AG08396 (cell line): ENCODE measurements at places on chromosomes 7 and 10.

DNA sequence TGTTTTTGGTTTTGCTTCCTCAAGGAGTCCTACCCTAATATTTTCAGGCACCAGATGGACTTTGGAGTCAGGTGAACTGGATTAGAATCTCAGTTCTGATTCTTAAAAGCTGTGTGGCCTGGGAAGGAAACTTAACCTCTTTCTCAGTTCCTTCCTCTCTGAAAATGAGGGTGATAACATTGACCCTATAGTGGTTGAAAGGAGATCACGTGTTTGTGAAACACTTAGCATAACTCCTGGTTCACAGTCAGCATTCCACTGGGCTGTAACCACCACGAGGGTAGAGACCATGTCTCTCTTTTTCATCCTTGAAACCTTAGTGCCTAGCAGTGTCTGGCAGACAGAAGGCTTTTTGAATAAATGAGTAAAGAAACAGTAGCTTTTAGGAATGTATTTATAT lies 16.7 kb downstream of the LSMEM1 start:
- no peak for DNase-seq

GRCh38 chr10:127909716-127910463 lies 3.0 kb downstream of the PTPRE start:
- no peak for DNase-seq

DNA sequence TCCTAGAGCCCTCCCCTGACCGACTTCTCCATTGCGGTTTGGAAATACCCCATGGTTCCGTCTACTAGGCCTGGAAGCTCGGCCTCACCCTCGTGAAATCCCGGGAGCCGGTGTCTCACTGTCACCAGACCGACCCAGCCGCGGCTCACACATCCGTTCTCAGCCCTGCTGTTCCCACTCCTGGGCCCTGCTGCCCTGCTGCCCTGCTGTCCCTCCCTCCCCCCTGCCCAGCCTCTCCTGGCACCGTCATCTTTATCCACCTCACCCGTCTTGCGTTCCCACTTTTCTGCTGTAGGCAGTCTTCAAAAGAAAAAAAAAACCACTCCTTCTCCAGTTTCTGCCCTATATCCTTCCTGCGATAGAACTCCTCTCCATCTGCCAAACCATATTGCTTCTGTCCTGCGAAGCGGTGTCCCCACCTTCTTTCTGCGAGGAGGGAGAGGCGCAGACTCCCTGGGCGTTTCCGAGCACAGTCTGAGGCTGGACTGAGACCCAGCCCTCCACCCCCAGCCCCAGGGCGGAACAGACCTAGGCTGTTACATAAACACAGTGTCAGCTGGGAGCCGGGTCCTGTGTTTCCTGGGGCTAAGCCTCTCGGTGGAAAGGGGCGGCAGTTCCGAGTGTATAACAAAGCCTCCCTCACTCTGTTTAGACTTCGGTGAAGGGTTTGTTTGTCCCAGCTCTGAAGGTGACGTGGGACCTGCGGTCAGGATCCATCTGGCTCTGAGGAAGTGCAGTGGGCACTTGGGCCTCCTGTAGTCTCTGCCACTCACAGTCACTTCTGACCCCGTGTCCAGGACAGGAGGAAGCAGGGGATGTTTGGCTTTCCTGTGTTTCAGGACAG lies 2.8 kb downstream of the AGAP3 start:
- peak; percentile 68 for DNase-seq

GRCh38 chr7:155222061-155222460 lies 75.6 kb upstream of the INSIG1 start:
- no peak for DNase-seq

- DNase-seq = no peak
Measured at GRCh38 chr10:112546474-112546873, 99.5 kb downstream of the VTI1A start.

DNA sequence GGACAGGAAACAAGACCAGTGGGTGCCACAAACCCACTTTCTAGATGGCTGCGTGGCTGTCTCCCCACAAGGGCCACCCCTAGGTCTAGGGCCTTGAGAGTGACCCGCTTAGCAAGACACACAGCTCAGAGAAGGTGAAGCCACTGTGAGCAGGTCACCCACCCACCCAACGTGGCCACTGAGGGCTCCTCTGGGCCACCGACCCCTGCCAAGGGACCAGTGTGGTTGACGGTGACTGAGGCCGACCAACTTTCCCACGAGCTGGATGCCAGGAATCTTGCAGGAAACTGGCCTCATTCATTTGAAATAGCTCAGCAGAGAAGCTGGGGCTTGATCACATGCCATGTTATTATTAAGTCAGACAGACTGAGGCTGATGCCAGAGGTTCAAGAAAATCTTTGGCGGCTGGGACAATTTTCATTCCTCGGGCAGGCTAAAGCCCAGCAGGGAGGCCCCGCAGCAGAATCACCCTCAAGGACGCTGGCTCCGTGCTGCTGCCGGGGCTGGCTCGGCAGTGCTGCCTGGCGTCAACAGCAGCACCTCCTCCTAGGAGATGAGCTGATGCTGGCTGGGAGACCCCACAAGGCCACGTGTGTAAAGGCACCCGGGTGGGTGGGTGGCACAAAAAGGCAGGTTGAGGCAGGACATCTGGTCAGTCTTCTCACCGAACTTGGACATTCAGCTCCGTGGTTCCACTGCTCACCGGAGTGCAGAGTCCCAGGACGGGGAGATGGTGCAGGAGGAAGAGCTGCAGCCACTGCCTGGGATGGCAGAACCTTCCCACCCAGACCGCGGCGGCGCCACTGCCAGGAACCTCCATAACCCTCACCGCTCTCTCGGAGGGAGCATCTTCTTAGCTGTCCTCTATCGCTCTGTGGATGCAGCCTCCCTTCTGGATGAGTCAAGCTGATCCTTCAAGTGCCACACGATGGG lies 57.8 kb downstream of the ZRANB1 start:
- peak; percentile 90 for DNase-seq

DNA sequence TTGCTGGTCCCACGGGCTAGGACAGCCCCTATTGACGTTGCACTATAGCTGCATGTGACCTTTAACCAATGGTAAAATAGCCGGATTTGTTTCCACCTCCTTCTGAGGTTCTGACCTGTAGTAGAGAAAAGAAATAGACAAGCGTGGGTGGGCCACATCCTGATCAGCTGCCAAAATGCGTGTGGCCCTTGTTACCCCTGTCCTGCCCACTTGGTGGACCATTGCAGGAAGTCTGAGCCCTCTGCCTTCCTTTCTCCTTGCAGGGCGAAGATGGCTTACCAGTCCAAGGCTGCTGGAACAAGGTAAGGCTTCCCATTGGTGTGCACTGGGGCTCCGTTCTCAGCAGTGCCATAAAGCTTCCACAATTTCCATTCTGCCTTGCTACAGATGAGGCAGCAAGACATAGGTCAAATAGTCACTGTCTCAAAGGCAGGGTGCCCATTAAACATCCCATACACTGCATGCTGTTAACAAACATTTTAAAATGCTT lies 95.9 kb upstream of the MACROH2A2 start:
- DNase-seq = no peak

- peak; percentile 42 for DNase-seq
Measured at GRCh38 chr7:108181073-108181985, 51.2 kb upstream of the LAMB4 start.

DNA sequence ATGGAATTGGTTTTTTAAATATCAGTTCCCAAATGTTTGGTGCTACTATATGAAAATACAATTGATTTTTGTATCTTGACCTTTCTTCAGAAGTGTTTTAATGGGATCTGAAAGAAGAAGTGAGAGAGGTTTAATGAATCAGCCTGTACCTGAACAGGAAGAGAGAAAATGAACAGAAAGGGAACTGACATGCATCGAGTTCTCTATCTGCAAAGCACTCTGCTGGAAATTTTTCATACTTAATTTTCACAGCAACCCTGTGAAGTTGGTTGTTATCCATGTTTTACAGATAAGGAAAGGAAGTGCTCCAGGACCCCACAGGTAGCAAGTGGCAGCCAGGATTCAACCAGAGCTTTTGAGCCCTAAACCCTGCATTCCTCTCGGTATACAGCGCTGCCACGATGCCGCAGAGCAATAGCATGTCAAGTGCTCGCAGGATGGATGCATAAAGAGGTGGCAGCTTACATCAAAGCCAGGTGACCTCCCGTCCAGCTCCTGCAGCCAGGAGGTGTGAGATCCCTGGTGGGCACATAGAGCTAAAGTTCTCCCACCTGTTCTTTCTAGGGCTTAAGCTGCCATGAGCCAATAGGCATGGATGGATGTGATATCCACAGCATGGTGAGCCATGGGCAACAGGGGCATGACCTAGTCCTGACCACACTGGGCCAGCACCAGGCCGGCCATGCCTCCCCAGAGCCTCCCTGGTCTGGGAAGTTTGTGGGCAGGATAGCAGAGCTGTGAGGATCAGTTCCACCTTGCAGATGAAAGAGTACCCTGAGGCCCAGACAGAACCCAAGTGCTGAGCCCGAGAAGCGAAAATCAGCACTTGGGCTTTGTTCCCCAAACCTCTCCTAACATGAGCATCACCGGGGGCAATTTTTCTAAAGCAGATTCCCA lies 57.2 kb downstream of the CALML3 start:
- no peak for DNase-seq

DNA sequence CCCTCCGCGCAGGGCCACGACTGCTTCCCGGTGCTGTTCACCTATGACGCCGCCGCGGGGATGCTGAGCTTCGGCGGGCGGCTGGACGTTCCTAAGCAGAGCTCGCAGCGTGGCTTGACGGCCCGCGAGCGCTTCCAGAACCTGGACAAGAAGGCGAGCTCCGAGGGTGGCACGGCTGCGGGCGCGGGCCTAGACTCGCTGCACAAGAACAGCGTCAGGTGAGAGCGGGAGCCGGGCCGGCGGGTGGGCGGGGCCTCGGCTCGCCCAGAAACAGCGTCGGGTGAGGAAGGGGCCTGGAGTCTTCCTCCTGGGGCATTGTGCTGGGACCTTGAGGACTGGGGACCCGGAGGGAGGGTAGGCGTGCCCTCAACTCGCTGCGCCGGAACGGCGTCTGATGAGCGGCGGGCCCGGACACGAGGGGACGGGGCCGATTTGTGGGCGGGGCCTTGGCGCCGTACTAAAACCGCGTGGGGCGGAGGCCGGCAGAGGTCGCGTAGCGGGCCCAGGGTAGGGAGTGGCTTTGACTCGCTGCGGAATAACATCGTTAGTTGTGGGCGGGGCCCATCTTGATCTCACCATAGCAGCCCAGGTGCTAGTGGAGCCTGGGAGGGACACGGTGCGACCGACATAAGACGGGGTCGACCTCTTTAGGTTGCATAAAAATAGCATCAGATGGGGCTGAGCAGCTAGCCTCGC lies 15.6 kb downstream of the PDAP1 start:
- DNase-seq = peak; percentile 65

DNA sequence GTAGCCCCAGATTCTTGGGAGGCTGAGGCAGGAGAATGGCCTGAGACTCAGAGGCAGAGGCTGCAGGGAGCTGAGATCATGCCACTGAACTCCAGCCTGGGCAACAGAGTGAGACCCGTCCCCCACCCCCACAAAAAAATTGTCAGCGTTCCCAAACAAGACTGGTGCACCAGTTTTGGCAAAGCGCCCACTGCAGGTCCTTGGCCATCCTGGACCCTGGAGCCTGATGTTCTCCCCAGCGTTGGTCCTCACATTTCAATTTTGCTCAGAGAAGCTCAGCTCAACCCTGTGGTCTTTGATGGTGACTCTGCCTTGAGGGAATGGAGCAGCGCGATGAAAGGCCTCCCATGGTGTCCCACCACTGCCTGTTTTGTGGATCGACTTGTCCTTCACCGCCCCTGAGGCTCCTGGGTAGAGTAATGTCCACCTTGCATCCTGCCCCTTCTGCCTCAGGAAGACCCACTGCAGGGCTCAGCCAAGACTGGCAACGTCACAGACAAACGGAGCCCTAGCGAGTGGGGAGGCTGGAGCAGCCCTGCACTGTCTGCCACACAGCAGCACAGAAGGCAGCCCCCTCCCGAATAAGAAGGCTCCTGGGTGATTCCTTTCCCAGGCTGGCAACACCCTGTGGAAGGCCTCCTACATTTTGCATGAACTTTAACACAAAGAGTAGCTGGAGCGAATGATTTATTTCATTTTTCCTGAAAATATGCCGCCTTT lies 410.9 kb downstream of the TCERG1L start:
- DNase-seq = no peak

DNA sequence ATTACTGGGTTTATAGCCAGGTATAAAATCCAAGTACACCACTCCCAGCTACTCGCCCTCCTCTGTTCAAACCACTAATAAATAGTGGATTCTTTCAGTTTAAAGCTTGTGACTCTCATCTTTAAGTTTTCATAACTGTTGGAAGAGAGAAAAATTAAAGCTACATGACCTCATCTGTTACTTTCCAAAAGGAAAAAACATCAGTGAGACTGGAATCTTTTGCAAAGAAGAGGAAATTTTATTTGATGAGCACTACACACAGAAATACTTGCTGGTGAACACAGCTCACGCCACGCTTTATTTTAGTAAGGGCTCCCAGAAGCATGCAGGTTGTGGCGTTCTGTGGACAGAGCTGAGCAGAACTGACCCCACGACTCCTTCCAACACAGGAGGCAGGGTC lies 527.0 kb upstream of the MGMT start:
- DNase-seq = no peak

- no peak for DNase-seq
Measured at GRCh38 chr10:7542189-7542914, 124.4 kb downstream of the ITIH5 start.

DNA sequence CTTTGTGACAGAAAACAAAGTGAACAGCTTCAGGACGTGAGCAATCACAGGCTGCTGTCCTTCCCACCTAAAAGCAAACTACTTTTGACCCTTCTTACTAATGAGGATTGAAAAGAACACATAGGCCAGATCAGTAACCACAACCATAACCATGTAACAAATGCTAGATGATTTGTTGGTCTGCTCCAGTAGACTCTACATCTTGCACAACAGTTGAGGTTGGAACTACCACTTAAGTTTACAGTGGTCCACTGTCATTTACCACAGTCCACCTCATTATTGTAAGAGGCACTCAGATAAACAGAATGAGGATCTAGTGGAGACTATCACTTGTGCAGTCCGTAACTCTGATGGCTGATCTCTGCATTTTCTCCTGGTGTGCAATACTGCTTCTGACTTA lies 27.8 kb downstream of the NET1 start:
- no peak for DNase-seq

GRCh38 chr7:74038194-74038961 lies 10.4 kb downstream of the ELN start:
- no peak for DNase-seq

DNA sequence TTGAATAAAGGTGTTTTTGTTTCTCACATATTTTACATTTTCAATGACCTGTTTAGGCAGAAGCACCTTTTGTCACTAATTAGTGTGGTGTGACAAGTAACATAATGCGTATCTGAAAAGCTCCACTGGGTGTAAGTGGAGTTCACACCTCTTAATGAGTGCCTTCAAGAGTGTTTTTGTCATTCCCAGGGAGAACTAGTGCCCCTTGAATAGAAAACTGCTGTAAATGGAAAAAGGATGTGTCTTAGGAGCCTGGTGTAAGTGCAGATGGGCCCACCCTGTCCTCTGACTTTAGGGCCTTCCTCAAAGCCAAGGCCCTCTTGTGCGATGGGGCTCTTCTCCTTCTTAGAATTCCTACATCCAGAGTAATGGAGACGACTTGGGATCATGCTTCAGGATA lies 170.0 kb downstream of the MGMT start:
- DNase-seq = no peak

DNA sequence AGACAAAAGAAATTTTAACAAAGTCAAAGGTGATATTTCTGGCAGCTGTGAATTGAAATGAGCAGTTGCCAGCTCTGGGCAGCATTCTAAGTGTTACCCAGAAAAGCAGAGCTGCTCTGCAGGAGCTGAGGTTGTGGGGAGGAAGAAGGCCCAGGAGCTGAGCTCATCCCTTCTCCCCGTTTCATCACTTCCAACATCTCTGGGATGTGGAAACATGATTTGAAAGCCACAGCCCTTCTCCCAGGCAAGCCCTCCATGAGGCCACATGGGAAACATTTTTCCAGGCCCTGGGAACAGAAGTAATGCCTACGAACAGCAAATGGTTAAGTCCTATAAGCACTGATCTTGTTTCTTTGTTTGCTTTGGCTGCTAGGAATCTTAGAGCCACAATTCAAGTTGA lies 10.9 kb upstream of the DMBT1 start:
- no peak for DNase-seq
